ENCODE measurements at places on chromosomes 4 and X. TPM values are rescaled to one million over a fixed set of nuclear protein-coding genes. Genes with fewer than 3 reads are reported as not detected.

DNA sequence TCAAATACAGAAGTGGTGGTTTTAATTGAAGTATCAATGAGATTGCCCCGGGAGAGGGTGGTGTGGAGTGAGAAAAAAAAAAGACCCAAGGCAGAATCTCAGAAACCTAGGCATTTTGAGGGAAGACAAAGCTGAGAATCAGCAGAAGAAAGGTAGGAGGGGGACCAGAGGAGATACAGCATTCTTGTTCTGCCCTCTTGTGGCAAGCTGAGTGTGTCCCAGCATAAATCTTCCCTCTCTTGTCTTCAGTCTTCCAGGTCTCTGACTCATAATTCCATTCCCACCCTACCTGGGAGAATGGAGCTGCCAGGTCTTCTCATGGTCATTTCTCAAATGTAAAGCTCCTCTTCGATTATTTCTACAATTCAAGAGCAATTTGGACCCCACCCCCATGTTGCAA, 32.7 kb upstream of the MAGED1 start:
- no peak for DNase-seq

The SH3RF1 gene
- polyA plus RNA-seq, result 30.1 TPM

DNA sequence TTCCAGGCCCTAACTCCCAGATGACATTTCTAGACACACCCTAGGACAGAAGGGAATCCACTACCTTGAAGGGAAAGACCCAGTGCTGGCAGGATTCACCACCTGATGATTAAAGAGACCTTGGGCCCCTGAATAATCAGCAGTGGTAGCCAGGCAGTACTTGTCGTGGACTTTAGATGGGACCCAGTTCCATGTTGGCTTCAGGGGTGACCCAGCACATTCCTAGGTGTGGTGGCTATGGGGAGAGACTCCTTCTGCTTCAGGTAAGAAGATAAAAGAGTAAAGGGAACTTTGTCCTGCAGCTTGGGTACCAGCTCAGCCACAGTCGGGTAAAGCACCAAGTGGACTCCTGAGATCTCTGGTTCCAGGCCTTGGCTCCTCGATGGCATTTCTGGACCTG, 131.8 kb upstream of the S100G start:
- no peak for DNase-seq

DNA sequence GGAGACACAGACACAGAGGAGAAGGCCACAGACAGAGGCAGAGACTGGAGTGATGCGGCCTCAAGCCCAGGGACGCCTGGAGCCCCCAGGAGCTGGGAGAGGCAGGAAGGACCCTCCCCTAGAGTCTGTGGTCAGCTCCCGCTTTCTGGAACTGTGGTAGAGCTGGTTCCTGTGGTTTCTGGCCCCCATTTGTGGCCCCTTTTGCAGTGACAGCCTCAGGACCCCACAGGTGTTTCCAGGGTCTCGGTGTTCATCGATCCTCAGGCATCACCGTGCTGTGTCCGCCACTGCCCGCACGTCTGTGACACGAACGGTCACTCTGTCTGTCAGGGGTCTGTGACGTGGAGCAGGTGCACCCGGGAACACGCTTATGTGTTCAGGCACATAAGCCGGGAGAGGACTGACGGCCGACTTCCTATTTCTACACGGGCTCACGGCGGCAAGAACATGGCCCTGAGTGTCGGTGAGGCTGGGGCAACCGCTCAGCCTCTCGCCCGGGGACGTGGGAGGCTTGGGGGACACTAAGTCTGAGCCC, 7.9 kb downstream of the GTPBP6 start:
- no peak for DNase-seq

GRCh38 chr4:153585026-153585425, 99.1 kb upstream of the TLR2 start:
- DNase-seq, result no peak

DNA sequence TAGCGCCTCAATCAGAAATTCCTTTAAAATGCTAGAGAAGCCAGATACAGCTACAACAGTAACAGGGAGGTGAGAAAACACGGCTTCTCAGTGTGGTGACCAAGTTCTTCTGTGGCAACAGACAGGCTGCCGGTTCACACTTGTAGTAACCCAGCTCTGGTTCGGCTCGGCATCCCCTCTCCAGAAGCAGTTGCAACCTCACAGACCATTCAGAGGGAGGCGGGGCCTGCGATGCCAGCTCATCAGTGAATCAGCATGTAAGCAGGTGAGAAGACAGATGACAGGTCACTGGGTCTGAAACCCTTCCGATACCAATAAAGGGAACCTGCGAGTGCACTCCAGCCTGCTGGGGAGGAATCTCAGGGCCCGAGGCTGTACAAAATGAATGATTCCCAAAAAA, 251.0 kb downstream of the KCNIP4 start:
- DNase-seq, result no peak

The CNGA1 gene
- polyA plus RNA-seq, result 7.3 TPM

DNA sequence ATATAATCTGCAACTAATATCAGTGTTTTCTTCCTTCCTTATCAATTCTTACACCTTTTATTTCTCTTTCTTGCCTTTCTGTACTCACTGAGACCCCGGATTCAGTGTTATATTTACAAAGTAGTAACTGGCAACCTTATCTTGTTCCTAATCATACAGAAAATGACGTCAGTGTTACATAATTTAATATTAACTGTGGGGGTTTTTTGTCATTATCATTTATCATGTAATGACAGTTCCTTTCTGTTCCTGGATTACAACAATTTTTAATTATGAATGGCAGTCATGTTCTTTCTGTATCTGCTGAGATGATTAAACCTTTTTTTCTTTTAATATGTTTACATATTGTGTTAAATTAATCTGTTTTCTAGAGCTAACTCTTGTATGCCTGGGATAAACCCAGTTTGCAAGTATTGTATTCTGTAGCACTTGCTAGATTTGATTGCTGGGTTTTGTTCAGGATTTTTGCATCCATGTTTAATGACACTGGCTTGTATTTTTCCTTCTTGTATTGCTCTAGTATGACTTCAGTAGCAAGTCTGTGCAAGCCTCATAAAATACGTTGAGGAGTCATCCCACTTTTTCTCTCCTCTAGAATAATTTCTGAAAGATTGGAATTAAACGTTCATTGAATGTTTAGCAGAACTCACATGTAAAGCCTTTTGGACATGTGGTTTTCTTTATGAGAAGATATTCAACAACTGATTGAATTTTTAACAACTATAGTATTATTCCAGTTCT, 10.4 kb upstream of the HSPA4L start:
- no peak for DNase-seq

The HMX1 gene
- polyA plus RNA-seq, result not detected

The TRIM75 gene
- polyA plus RNA-seq, result not detected

- no peak for DNase-seq
Observed at GRCh38 chr4:79201971-79202370, 123.9 kb downstream of the NAA11 start.

DNA sequence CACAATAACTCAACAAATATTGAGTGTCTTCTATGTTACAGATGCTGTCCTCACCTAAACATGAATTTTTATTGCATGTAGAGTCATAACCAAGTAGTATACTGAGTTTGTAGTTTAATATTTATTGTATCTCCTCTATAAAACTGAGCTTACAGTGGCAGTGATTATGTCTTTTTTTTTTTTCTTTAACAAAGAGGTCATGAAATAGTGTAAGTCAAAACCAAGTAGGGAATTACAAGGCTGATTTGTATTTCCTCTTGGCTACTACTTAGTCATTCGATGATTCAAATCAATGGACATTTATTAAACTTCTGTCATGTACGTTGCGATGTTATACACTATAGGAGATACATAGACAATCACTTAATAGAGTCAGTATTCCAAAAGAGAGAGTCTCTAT, 48.4 kb downstream of the IL15 start:
- DNase-seq, result no peak

DNA sequence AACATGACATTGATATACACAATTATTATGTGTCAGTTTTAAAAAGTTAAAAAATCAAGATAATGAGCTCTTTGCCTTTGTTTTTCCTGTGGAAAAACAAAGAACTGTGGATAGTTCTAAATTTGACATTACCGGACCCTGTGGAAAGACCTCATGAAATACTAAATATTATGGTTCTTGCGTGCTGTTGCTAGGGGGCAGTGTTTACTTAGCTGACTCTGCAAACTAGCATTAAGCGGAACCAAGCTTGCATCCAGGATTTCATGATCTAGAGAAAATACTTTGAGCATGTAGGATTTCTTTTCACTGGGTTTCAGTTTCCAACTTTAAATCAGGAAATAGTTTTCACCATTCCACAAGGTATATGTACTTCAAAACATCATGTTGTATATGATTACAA, 33.6 kb downstream of the CLCN4 start:
- DNase-seq, result peak; percentile 43

The ACOT9 gene
- 32.3 TPM for polyA plus RNA-seq

DNA sequence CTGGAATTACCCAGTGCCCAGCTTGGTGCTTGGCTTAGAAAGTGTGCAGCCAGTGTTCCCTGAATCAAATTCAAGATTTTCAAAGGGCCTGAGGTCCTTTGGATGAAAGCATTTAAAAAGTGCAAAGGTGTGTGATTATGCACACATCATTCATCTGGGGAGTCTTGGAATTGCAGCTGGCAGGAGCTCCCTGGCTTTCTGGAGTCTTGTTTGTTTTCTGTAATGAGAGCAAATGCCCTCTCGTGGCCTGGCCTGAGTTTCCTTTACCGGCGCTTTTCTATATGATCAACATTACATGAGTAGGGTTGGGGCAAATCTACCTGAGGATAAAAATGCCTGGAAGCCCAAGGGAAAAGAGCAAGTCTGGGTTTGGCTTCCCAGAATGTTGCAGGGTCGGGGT, 24.6 kb upstream of the SORCS2 start:
- DNase-seq, result no peak

- DNase-seq, result no peak
Observed at GRCh38 chrX:2162695-2163094, 338.1 kb downstream of the DHRSX start.

The RTL9 gene
- 0.41 TPM for polyA plus RNA-seq

- no peak for DNase-seq
Observed at GRCh38 chr4:173529477-173530325, at the start of gene HAND2. HAND2 (minus strand) TSS chr4:173530229; CDS start chr4:173529289, 940 bp downstream.

DNA sequence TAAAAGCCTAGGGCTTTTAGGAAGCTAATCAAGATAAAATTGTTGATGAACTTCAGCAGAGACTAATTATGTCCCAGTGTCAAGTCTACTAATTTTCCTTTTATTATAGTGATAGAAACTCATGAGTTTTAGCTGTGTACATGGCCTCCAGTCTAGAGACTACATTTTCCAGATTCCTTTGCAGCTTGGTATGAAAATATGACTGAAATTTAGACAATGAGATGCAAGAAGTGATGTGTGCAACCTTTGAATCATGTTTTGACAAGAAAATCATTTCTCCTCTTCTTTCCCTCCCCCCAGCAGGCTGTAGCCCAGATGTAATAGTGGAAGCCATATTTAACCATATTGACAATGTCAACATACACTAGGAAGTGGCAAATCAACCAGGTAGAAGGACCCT, 30.3 kb upstream of the IL13RA2 start:
- no peak for DNase-seq

The UCHL1 gene
- 120 TPM for polyA plus RNA-seq

- DNase-seq, result no peak
Observed at GRCh38 chr4:169286562-169287301, 16.0 kb upstream of the SH3RF1 start.

DNA sequence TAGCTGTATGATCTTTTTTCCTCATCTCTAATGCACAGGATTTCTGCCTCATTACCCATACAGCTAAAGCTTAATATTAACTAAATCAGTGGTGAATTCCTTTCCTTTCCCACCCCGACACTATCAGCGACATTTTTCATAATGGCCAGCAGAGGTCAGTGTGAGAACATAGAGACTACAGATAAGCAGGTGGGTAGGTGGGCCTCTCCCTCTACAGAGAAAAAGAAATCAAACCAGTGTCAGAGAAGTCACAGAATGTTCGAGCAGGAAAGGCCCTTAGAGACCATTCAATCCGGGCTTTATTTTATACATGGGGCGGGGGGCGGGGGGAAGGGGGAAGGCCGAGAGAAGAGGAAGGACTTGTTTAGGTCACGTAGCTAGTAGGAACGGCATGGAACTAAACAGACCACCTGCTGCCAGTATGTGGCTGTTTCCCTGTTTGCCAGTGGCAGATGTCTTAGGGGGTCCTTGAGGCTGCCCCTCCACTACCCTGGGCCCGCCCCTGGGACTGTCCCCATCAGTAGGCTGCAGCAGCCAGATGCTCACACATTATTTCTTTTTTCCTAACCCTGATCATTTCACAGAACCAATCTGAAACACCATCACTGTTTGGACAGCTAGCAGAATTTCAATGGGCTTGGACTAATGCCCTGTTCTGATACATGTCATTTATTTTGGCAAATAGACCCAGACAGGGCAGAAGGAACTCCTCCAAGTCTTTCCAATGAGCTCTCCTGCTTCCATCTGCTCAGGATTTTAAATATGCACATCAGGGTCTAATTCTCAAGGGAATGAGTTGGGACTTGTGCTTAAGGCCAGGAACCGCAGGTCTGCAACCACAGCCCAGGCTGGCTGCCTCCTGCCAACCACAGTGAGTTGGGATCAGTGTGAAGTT, 133.4 kb downstream of the ATG4A start:
- peak; percentile 65 for DNase-seq

DNA sequence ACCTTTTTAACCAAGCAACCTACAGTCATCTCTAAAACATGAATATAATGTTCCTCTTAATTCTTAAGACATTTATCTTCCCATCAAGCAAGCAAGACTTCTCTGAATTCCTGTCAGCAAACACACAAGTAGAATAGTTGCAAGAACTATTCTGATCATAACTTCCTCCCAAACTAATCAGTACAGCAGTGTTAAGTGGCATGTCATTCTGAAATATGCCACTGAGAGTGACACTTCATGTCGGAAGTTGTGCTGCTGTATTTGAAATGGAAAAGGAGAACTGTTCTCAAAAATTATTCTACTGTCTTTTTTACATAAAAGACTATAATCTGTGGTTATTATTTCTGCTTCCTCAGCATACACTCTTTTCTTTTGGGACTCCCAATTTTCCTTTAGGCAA, 546.6 kb downstream of the PCDH18 start:
- DNase-seq, result no peak

The KIT gene
- 13.8 TPM for polyA plus RNA-seq

The PDCL2 gene
- not detected for polyA plus RNA-seq

The PCSK1N gene
- 4.6 TPM for polyA plus RNA-seq

- no peak for DNase-seq
Observed at GRCh38 chr4:3703677-3704521, 62.3 kb upstream of the ADRA2C start.

- no peak for DNase-seq
Observed at GRCh38 chr4:15784959-15785634, 7.0 kb downstream of the CD38 start.

DNA sequence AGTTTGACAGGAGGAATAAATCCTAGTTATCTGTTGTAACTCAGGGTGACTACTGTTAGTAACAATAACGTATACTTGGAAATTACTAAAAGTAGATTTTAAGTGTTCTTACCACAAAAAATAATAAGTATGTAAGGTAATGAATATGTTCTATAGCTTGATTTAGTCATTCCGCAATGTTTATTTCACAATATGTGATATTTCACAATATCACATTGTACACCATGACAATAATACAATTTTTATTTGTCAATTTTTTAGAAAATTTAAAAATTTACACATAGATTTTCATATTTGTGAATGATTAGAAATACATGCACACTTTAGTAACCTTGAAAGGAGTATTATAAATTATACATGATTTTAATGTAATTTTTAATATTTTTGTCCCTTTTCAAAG, 812.7 kb upstream of the FTHL17 start:
- no peak for DNase-seq

GRCh38 chr4:112751447-112751846, 114.5 kb downstream of the LARP7 start:
- DNase-seq, result no peak
